ENCODE measurements at places on chromosomes 6 and 20. TPM values are rescaled to one million over a fixed set of nuclear protein-coding genes. Genes with fewer than 3 reads are reported as not detected.

Gene OARD1
- total RNA-seq = 15.8 TPM

Gene DCDC2
- not detected for total RNA-seq

Gene PAK5
- total RNA-seq = 0.42 TPM

Gene BICRAL
- total RNA-seq = 27.9 TPM

DNA sequence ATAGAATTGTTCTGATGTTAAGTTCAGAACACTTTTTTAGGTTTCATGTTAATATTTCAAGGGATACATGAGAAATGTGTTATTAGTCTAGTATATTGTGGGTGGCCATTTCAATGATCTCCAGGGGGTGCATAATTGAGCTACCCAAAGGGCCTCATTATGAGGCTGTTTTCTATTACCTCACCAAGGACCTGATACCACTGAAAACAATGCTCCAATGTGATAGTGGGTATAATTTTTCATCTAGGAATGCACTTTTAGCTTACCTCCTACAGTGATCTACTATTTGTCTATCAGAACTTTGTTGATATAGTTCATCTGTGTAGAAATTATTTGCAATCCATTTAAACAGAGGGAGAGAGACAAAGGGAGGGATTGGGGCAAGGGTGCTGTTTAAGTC lies 106.8 kb upstream of the HS3ST5 start:
- DNase-seq = no peak
- no peaks in the 10 kb centered on the region for H3K36me3 ChIP-seq
- no peaks in the 10 kb centered on the region for H3K27me3 ChIP-seq

GRCh38 chr6:135322427-135323201 lies 141.5 kb downstream of the MYB start:
- no peak overlapping the region for H3K27ac ChIP-seq
- H3K4me3 ChIP-seq = no peak overlapping the region
- no peak for DNase-seq
- no peaks in the 10 kb centered on the region for H3K27me3 ChIP-seq
- H3K36me3 ChIP-seq = no peaks in the 10 kb centered on the region

- H3K4me3 ChIP-seq = no peak overlapping the region
- no peaks in the 10 kb centered on the region for H3K4me1 ChIP-seq
- H3K27me3 ChIP-seq = no peaks in the 10 kb centered on the region
- no peak overlapping the region for H3K27ac ChIP-seq
- H3K36me3 ChIP-seq = no peaks in the 10 kb centered on the region
Observed at GRCh38 chr20:55200317-55200716, 724.9 kb downstream of the DOK5 start.

DNA sequence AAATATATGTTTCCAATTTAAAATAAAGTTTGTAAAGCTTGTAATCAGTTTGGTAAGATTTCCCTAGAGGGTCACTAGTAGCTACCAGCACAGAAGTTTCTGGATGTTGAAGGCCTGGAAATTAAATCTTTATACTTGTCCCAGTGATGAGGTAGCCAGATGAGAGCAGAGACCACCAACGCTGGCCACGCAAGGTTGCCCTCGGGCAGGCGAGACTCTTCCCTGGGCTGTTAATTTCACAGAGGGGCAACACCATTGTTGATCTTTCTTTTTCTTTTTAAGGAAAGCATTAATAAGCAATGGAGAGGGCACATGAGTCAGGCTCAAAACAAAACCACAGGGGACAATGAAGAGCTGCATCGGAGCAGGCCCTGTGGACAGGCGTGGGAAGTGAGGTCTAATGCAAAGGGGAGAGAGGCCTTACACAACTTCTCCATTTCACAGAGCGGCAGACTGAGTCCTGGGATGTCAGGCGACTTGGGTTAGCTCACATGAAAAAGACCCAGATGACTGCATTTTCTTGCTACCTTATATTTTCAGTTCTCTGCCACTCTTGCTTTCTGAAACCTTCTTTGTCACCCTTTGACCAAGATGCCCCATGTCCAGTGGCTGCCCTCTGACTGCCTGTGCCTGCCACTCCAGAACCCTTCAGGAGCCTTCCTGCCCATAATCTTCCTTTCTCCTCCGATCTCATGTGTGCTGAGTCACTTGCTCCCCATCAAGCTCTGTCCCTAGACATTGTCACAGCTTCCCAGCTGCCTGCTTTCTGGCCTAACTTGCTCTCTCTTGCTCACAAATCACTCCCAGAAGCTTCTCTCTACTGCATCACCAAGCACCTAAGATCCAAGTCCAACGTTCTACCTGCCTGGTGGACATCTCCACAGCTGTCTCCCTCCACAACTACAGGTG lies 107.7 kb upstream of the CDYL start:
- H3K27me3 ChIP-seq = no peaks in the 10 kb centered on the region
- DNase-seq = peak; percentile 83
- H3K4me3 ChIP-seq = no peak overlapping the region
- no peaks in the 10 kb centered on the region for H3K36me3 ChIP-seq
- no peak overlapping the region for H3K27ac ChIP-seq

- H3K27me3 ChIP-seq = no peaks in the 10 kb centered on the region
- H3K27ac ChIP-seq = no peak overlapping the region
- no peaks in the 10 kb centered on the region for H3K36me3 ChIP-seq
- no peak overlapping the region for H3K4me3 ChIP-seq
- DNase-seq = no peak
- peaks cover 22% of the 10 kb centered on the region for H3K4me1 ChIP-seq
Observed at GRCh38 chr6:36848658-36849441, 9.6 kb upstream of the CPNE5 start.

GRCh38 chr6:134106702-134107101 lies 54.3 kb upstream of the SLC2A12 start:
- H3K4me3 ChIP-seq = no peak overlapping the region
- H3K27ac ChIP-seq = no peak overlapping the region
- no peak for DNase-seq

Data from esophagus muscularis mucosa (tissue), 4 donors.